ENCODE measurements at places on chromosomes 4 and X. TPM values are rescaled to one million over a fixed set of nuclear protein-coding genes. Genes with fewer than 3 reads are reported as not detected.

- no peak for DNase-seq
Observed at GRCh38 chr4:78721747-78722146, 54.4 kb upstream of the BMP2K start.

TMEM156 gene
- 0.68 TPM for polyA plus RNA-seq

ADAM29 gene
- not detected for polyA plus RNA-seq

TGIF2LX gene
- not detected for polyA plus RNA-seq

SLITRK4 gene
- polyA plus RNA-seq, result 0.01 TPM

LONRF3 gene
- polyA plus RNA-seq, result not detected

MAMLD1 gene
- polyA plus RNA-seq, result 1.2 TPM

PRR32 gene
- not detected for polyA plus RNA-seq

TMPRSS11A gene
- polyA plus RNA-seq, result 0.10 TPM

DNA sequence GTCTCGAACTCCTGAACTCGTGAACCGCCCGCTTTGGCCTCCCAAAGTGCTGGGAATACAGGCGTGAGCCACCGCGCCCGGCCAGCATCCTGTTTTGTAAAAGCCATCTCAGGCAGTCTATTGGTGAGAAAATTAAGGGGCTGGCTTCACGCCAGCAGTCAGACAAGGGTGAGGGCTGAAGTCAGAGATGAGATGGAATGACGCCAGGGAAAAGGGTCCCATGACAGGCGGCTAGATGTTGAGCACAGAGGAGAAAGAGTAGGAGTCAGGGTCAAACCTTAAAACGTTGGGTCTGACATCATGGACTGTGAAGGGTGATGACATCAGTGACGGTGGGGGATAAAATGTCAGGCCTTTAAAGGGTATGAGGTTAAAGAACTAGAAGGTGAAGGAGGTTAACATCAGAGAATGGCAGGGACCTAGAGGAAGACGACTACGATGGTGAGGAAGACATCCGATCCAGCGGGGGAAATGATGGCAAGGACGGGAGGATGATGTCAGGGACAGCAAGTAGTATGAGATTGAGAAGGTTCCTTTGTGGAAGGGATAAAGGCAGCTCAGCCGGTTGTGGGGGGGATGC, 504 bp upstream of the RBM3 start:
- DNase-seq, result no peak

DNA sequence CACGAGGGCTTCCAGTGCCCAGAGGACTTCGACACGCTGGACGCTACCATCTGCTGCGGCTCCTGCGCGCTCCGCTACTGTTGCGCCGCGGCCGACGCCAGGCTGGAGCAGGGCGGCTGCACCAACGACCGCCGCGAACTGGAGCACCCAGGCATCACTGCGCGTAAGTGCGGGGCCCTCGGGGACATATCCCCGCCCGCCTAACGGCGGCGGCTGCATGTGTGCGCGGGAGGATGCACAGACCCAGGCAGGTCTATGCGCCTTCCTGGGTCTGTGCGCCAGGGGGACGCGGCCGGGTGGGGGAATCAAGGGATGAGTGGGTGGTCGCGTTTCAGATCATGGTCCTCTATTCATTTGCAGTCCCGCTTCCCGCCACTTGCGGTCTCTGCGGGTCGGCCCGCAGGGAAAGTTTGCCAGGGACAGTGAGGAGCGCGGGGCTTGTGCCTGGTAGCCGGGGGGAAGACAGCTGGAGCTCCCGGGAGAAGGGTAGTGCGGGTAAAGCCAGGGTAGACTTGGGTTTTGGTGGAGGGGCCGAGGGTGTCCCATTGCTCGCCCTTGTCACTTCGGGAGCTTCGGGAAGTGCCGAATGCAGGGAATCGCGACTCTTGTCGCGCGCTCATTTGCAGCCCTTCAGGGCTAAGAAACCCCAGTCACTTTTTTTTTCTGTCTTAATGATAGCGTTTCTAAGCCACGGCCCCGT, 1.0 kb downstream of the SHISA3 start:
- no peak for DNase-seq

GRCh38 chrX:131792789-131793462, 230.2 kb upstream of the STK26 start:
- DNase-seq, result peak; percentile 32

- DNase-seq, result no peak
Observed at GRCh38 chrX:24232796-24233195, 81.1 kb downstream of the SUPT20HL2 start.

- DNase-seq, result no peak
Observed at GRCh38 chrX:121641560-121641959, 594.1 kb downstream of the GLUD2 start.

- no peak for DNase-seq
Observed at GRCh38 chr4:149120331-149121022, 678.3 kb upstream of the NR3C2 start.

- DNase-seq, result no peak
Observed at GRCh38 chr4:152243206-152243605, 292.7 kb downstream of the FBXW7 start.

DNA sequence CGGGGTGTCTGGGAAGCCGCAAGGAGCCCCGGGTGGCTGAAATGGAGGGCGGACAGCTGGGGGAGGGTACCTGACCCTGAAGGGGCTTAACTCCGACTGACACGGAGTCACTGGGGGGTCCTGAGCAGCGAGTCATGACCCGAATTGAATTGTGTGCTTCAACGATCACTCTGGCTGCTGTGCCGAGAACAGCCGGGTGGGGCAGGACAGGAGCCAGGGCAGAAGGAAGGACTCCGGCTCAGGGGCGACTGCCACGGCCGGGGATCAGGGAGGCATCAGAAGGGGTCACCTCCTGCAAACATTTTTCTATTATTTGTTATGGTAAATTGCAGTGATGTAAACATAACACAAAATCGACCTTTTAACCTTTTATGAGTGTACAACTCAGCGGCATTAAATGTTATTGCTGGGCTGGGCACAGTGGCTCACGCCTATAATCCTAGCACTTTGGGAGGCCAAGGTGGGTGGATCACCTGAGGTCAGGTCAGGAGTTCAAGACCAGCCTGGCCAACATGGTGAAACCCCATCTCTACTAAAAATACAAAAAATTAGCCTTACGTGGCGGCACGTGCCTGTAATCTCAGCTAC, 21.6 kb downstream of the ZFYVE28 start:
- DNase-seq, result no peak
